ENCODE measurements at places on chromosomes 6 and 20.

DNA sequence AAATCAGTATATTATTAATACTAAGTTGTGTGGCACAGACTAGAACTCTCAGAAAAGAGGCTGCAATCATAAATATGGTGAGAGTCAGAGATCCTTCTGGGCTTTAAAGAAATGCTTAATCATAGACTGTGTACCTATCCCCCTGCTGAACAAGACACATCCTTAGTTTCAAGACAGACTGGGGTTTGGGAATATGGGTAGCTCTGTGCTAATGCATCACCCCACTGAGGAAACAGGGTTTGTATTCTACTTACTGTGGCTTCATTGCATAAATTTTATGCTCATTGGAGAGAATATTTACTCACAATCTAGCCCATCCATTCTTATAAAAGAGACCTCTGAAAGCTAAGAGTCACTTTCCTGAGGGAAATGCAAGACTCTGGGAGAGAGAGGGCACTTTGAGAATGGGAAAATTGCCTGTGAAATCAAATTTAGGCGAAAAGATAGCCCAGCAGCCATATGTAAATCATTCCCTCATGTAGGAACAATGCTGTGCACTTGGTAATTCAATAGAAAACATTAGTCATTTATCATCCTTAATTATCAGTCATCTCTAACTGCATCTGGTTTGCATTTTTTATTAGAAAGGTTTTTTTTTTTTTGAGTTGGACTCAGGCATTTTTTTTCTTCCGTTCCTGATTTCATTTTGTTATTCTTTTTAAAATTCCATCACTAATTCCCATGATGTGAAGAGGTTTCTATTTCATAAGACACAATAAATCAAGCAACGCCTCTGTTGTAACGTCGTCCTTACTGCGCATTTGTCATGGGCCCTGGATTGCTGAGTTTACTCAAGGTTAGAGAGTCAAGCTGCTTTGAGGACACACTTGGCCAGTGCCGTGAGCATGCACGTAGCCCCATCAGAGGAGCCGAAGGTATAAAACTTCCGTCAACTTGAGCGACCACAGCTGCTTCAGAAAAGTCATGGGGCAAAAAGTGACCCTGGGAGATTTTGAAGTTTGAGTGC is 91.8 kb downstream of the TRMT11 start:
- no peaks in the 10 kb centered on the region for H3K4me1 ChIP-seq
- H3K27ac ChIP-seq = no peak overlapping the region
- H3K27me3 ChIP-seq = no peaks in the 10 kb centered on the region
- H3K36me3 ChIP-seq = peaks cover 8% of the 10 kb centered on the region

GRCh38 chr20:34705397-34706301 is 1.5 kb downstream of the TP53INP2 start:
- H3K4me1 ChIP-seq = peaks cover 27% of the 10 kb centered on the region
- peaks cover 6% of the 10 kb centered on the region for H3K27me3 ChIP-seq
- no peak for DNase-seq

GRCh38 chr6:110537208-110538123 is 61.1 kb upstream of the SLC22A16 start:
- H3K4me1 ChIP-seq = peaks cover 4% of the 10 kb centered on the region
- H3K27ac ChIP-seq = peak overlapping the region; percentile 20
- no peak overlapping the region for H3K4me3 ChIP-seq
- no peaks in the 10 kb centered on the region for H3K36me3 ChIP-seq
- no peak for DNase-seq

GRCh38 chr20:14235355-14235754 is 102.1 kb downstream of the FLRT3 start:
- H3K27ac ChIP-seq = no peak overlapping the region
- no peaks in the 10 kb centered on the region for H3K4me1 ChIP-seq
- H3K36me3 ChIP-seq = no peaks in the 10 kb centered on the region

GRCh38 chr20:1477896-1478490 is 11.3 kb upstream of the NSFL1C start:
- H3K27ac ChIP-seq = no peak overlapping the region
- peaks cover 4% of the 10 kb centered on the region for H3K27me3 ChIP-seq
- no peak for DNase-seq
- peaks cover 5% of the 10 kb centered on the region for H3K4me1 ChIP-seq
- no peaks in the 10 kb centered on the region for H3K36me3 ChIP-seq

- DNase-seq = no peak
- H3K27me3 ChIP-seq = no peaks in the 10 kb centered on the region
- no peak overlapping the region for H3K4me3 ChIP-seq
- no peaks in the 10 kb centered on the region for H3K4me1 ChIP-seq
Observed at GRCh38 chr6:67854098-67854497, 781.0 kb upstream of the ADGRB3 start.

DNA sequence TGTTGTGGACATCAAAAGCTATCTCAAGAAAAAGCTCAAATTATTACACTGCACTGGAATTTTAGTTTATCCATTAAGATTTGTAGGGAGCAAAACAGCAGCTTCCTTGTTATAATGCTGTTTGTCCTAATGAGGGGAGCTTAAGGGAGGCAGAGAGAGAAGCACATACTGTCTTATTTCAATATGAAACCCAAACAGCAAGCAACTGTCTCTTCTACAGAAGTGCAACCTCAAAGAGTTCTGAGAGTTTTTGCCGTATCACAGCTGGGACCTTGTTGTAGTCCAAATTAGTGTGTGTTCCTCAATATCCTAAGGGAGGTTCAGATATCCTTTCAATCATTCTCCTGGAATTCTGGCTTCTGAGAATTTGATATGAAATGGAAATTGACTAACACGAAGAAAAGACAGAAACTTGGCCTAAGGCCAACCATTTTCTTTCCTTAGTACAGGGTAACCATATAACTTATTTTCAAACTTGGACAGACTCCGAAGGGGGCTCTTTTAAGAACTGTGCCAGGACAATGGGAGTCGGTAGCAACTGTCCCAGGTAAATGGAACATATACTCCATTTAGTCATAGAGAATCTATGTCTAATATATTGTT is 149.3 kb upstream of the CCN2 start:
- no peak overlapping the region for H3K4me3 ChIP-seq
- H3K4me1 ChIP-seq = no peaks in the 10 kb centered on the region
- no peaks in the 10 kb centered on the region for H3K27me3 ChIP-seq
- H3K27ac ChIP-seq = no peak overlapping the region

DNA sequence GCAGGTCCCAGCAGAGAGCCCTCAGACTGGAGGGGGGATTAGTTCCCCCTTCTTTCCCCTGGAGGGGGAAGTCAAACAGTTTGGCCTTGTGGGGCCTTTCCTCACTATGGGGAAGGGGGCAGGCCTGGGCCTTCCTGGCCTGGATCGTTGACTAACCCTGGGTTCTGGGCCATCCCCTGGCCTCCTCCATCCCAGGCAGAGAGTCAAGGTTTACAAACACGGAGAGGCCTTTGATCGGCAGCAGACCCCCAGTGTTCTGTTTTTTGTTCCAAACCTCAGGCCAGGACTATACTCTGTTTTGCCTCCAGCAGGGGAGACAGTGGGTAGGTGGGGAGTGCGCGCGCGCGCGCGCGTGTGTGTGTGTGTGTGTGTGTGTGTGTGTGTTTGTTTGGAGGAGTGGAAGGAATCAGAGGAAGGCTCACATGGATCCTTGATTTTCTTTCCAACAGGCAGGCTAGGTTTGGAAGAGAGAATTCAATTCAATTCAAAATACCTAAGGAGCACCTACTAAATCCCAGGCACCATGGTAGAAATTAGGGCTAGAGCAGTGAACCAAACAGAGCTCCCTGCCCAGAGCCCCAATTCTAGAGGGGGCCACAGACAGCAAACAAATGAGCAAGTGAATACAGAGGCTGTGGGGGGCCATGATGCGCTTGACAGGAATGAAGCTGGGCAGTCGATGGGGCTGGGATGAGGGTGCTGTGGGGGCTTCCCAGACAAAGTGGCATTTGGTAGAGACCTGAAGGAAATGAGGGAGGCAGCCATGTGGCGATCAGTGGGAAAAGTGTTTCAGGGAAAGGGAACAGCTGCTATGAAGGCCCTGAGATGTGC is 14.8 kb downstream of the TP53RK start:
- H3K27ac ChIP-seq = no peak overlapping the region
- no peaks in the 10 kb centered on the region for H3K36me3 ChIP-seq
- no peak overlapping the region for H3K4me3 ChIP-seq

- no peaks in the 10 kb centered on the region for H3K27me3 ChIP-seq
- no peak overlapping the region for H3K4me3 ChIP-seq
- no peaks in the 10 kb centered on the region for H3K36me3 ChIP-seq
- no peaks in the 10 kb centered on the region for H3K4me1 ChIP-seq
- DNase-seq = no peak
Observed at GRCh38 chr6:113495521-113495920, 361.6 kb upstream of the MARCKS start.

- H3K4me1 ChIP-seq = peaks cover 49% of the 10 kb centered on the region
- peak; percentile 54 for DNase-seq
Observed at GRCh38 chr6:137705160-137706082, 161.6 kb upstream of the TNFAIP3 start.

GRCh38 chr6:116472706-116473105 is 11.5 kb downstream of the CALHM6 start:
- no peaks in the 10 kb centered on the region for H3K36me3 ChIP-seq
- no peak for DNase-seq
- peaks cover 42% of the 10 kb centered on the region for H3K4me1 ChIP-seq
- H3K27ac ChIP-seq = no peak overlapping the region
- no peaks in the 10 kb centered on the region for H3K27me3 ChIP-seq
- no peak overlapping the region for H3K4me3 ChIP-seq

DNA sequence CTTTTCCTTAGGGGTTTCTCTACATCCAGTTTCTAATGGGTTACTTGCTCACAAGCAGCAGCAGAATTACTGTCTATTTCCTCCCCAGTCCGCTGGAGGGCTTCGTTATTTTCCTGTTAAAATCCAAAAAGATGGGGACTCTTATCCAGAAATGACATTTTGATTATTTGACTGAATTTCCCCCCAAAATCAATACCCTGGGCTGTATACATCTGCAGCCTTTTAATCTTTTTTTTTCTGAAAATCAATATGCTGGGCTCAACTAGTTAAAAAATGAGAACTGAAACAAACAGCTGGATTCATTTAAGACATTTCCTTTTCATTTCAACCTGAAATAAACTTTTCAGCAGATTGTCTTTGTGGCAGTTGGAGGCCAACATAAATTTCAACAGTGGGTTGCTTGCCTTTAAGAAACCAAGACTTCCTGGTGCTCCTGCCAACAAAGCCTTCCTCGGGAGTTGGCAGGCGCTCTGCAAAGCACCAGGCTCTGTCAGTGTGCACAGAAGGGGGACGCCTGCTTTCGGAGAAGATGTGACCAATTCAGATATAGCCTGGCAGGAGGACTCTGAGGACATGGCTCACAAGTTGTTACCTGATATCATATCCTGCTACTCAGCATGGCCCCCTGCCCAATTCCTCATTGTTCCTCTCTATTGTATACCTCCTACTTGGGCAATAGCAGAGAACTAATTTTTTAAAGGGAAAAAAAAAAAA is 204.7 kb upstream of the ARG1 start:
- H3K36me3 ChIP-seq = no peaks in the 10 kb centered on the region
- DNase-seq = peak; percentile 19
- H3K27me3 ChIP-seq = no peaks in the 10 kb centered on the region
- H3K27ac ChIP-seq = peak overlapping the region; percentile 85
- peaks cover 45% of the 10 kb centered on the region for H3K4me1 ChIP-seq

- peaks cover 5% of the 10 kb centered on the region for H3K27me3 ChIP-seq
- H3K4me3 ChIP-seq = no peak overlapping the region
- H3K4me1 ChIP-seq = peaks cover 3% of the 10 kb centered on the region
Observed at GRCh38 chr6:133804265-133804664, 84.6 kb upstream of the TCF21 start.

DNA sequence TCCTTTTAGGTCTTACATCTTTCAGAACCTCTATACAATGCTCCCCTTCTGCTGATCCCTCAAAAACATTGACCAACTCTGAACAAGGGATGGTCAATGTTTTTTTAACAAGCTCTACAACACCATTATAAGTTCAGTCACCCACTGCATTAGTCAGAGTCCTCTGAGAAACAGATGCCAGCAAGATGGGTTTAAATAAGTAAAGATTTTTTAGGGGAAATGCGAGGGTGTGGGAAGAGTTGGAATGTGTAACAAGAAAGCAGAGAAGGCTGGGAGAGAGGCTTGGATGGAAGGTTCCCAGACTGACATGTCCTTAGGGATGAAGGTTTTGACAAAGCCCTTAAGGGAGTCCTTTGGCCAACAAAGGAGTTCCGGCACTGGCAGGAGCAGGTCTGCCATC is 478.3 kb downstream of the FRK start:
- no peaks in the 10 kb centered on the region for H3K36me3 ChIP-seq
- no peaks in the 10 kb centered on the region for H3K4me1 ChIP-seq

GRCh38 chr6:41892921-41893564 is 2.1 kb downstream of the USP49 start:
- H3K36me3 ChIP-seq = peaks cover 8% of the 10 kb centered on the region
- H3K4me1 ChIP-seq = peaks cover 14% of the 10 kb centered on the region
- no peaks in the 10 kb centered on the region for H3K27me3 ChIP-seq
- H3K27ac ChIP-seq = no peak overlapping the region
- DNase-seq = no peak

DNA sequence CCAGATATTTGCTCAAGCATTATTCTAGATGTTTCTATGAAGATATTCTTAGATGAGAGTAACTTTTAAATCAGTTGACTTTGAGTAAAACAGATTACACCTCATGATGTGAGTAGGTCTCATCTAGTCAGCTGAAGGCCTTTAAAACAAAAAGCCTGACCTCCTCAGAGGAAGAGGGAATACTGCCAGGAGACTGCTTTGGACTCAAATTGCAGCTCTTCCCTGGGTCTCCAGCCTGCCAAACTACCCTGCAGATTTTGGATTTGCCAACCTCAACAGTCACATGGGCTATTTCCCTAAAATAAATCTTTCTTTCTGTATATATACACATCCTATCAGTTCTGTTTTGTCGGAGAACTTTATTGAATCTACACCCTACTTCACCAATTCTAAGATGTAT is 182.5 kb upstream of the TENT5A start:
- no peak overlapping the region for H3K4me3 ChIP-seq
- no peaks in the 10 kb centered on the region for H3K4me1 ChIP-seq
- H3K36me3 ChIP-seq = no peaks in the 10 kb centered on the region
- H3K27me3 ChIP-seq = no peaks in the 10 kb centered on the region
- DNase-seq = no peak

DNA sequence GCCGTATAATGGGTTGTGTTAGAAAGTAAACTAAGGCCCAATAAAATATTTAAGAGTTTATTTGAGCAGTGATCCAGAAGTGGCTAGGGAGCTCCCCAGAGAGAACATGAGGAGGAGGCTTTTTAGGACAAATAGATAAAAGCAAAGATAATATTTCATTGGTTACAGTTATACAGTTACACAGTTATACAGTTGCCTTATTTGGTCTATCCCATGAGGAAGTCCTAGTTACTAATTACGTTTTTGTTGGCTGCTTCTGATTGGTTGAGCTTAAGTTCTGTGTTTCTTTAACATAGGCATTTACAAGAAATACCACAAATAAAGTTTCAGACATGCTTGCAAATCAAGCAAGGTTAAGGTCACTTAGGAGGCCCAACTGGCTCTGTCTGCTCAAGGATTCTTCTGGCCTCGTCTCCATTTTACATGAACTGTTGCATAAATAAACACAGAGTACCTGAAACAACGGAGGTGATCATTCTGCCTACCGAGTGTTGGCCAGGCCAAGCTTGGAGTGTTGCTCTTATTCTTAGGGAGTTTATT is 7.0 kb downstream of the UBD start:
- H3K27me3 ChIP-seq = peaks cover 41% of the 10 kb centered on the region
- no peak overlapping the region for H3K27ac ChIP-seq
- no peaks in the 10 kb centered on the region for H3K36me3 ChIP-seq
- peaks cover 13% of the 10 kb centered on the region for H3K4me1 ChIP-seq

- no peaks in the 10 kb centered on the region for H3K27me3 ChIP-seq
- H3K4me3 ChIP-seq = no peak overlapping the region
- DNase-seq = no peak
- H3K27ac ChIP-seq = no peak overlapping the region
Observed at GRCh38 chr6:3813150-3813780, 35.9 kb upstream of the FAM50B start.
